ENCODE measurements at places on chromosomes 5 and 9. TPM values are rescaled to one million over a fixed set of nuclear protein-coding genes. Genes with fewer than 3 reads are reported as not detected.

- DNase-seq, result no peak
Measured at GRCh38 chr9:99066571-99066970, 38.3 kb upstream of the TGFBR1 start.

GRCh38 chr5:149778303-149779123 is 48.4 kb downstream of the PPARGC1B start:
- no peak for DNase-seq

SLC46A2 gene
- total RNA-seq, result not detected

WWC1 gene
- total RNA-seq, result 37.9 TPM

MOB3B gene
- 35.0 TPM for total RNA-seq
